ENCODE measurements at places on chromosomes 4 and X. TPM values are rescaled to one million over a fixed set of nuclear protein-coding genes. Genes with fewer than 3 reads are reported as not detected.

HAND2 gene
- 11.2 TPM for total RNA-seq

SETD7 gene
- 44.0 TPM for total RNA-seq

APELA gene
- not detected for total RNA-seq

AADAT gene
- 43.3 TPM for total RNA-seq

MGAT4D gene
- not detected for total RNA-seq

BEX5 gene
- 2.4 TPM for total RNA-seq

ARSJ gene
- 0.90 TPM for total RNA-seq

ADH7 gene
- total RNA-seq, result 0.42 TPM

NHSL2 gene
- total RNA-seq, result 1.3 TPM

CXXC4 gene
- total RNA-seq, result 0.90 TPM

VCX3A gene
- total RNA-seq, result not detected

FAM9C gene
- total RNA-seq, result not detected

KDR gene
- 8.1 TPM for total RNA-seq

BTK gene
- 1.8 TPM for total RNA-seq
